ENCODE measurements at places on chromosomes 16 and 17.

- no peak for DNase-seq
These were observed 14.8 kb upstream of the ZFP90 start for GRCh38 chr16:68524069-68524820.

DNA sequence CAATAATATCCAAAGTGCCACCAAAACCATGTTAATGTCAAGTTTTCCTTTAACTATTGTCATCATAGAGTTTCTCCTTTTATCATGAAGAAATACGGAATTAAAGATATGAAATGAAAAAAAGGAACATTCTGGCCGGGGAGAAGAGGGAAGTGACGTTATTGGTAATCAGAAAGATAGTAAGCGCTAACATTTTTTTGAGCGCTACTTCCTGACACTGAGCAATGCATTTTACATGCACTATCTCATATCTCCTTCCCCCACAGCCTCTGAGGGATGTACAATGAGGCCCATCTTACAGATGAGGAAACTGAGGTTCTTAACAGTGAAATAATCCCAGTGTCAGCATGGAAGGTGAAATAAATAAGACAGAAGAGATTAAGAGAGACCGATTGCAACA lies 410.9 kb downstream of the SOX9 start:
- DNase-seq, result no peak

DNA sequence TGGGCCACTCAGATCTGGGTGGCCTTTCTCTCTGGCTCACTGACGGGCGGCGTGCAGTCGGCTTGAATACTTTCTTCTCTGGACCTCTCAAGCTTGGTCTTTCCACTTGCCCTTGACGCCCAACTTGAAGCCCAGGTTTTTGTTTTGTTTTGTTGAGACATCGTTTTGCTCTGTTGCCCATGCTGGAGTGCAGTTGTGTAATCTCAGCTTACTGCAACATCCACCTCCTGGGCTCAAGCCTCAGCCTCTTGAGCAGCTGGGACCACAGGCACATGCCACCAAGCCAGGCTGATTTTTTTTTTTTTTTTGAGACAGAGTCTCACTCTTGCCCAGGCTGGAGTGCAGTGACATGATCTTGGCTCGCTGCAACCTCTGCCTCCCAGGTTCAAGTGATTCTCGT lies 22.7 kb upstream of the KIF19 start:
- no peak for DNase-seq

DNA sequence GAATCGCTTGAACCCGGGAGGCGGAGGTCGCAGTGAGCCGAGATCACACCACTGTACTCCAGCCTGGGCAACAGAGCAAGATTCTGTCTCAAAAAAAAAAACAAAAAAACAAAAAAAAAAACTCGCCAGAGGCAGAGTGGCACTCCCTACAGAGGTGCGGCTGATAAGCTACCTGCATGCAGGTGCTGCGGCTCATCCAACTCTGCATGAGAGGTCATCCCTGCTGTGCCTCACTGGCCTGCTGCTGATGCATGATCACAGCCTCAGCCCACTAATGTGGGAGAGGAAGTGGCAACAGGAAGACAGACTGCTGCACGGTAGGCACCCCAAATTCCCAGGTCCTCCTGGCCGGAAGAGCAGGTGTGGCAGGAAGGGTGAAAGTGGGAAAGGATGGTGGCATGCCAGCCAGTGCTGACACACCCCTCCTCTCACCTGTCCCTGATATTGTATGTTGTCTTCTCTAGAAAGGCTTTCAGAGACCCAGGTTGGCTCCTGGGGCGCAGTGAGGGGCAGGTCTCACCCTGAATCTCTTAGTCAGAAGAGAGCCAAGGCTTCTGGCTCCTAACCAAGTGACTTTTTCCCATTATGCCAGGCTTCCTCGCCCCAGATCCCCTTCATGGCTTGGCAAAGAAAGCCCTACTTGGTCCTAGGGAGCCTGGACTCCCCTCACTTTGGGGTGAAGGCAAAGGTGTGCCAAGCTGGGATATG lies 11.8 kb downstream of the NXPH3 start:
- DNase-seq, result no peak

- DNase-seq, result no peak
These were observed 3.5 kb downstream of the UBE2I start for GRCh38 chr16:1312903-1313302.

DNA sequence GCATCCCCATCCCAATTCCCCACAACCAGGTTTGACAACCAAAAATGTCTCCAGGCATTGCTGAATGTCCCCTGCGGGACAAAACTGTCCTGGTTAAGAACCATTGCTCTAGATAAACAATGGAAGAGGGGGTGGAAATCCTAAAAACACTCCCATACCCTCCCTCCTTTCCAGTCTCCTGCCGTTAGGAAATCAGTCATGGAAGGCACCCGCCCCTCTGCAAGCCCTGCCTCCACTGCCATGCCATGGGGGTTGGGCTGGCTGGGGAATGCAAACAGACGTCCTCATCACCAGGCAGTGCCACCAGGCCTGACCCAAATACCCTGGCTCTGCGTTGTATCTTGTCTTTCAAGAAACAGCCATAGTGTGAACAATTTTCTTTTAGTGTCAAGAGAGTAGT lies 57.5 kb downstream of the CYTH1 start:
- DNase-seq, result no peak

GRCh38 chr16:86581458-86581857 lies 3.1 kb downstream of the FOXL1 start:
- DNase-seq, result no peak

DNA sequence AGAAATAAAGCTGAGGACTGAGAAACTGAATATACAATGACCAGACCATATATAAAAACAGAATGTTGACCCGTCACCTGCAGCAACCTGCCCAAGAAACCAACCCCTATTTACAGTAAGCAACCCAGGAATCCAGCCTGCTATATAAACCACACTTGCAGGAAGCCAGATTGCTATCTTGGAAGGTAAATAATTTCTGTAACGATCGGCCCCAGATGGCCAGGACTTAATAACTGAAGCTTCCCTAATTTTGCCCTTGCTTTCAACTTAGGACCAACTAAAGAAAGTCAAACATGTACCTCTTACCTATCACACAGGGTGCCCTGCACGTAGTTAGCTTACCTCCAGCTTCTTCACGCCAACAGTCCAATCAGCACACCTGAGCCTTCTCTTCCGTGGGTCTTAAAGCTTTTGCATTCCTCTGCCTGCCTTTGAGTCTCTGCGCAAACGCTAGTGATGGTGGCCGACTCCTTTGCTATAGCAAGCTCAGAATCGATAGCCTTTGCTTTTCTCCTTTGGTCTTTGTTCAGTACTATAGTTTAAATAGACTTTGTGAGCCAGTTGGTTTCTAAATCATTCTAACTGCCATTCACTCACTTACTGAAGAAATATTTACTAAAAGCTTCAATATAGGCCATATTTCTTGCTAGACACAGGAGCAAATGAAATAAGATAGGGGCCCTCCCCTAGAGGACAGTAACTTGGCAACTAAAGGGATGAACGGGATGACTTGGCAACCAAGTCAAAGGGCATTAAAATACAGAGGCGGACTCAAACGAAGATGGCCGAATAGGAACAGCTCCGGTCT lies 31.3 kb downstream of the MPHOSPH6 start:
- no peak for DNase-seq

- DNase-seq, result no peak
These were observed 59.6 kb downstream of the YPEL2 start for GRCh38 chr17:59391021-59391420.

GRCh38 chr17:222172-222571 lies 40.7 kb upstream of the DOC2B start:
- no peak for DNase-seq

DNA sequence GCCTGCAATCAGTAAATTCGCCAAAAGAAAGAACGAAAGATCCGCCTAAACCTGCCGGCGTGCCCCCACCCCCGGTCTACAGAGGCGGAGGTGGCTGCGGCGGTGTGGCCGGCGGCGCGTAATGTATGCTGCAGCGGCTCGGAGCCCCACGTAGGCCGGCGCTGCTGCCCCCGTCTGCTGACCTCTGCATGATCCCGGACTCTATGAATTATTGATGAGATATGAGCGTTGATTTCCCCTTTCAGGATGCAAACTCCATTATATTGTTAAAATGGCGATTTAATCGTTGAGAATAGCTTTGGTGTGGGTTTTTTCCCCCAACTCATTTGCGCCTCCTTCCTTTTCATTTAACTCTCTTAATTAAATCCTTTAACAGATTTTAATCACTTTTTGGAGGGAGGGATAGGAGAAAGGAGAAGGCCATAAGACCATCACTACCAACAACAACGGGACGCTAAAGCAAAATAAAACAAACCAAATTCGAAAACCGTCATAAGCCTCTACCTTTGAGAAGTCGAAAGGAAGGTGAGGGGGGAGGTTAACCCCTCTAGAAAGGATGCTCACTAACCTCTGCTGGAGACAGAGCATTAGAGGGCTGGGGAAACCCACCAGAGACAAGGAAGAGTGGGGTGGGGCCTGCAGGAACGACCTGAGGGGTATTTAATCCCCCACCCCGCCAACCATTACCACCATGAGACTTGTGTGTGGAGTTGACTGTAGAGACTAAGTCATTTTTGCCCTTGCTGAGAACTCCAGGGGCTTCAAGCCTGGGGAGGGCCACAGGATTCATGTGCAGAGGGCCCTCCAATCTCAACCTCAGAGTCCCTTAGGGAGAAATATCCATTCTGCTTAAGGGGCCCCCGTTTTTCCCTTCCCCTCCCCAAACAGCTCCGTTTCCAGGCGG lies 3.4 kb downstream of the HOXB3 start:
- no peak for DNase-seq

DNA sequence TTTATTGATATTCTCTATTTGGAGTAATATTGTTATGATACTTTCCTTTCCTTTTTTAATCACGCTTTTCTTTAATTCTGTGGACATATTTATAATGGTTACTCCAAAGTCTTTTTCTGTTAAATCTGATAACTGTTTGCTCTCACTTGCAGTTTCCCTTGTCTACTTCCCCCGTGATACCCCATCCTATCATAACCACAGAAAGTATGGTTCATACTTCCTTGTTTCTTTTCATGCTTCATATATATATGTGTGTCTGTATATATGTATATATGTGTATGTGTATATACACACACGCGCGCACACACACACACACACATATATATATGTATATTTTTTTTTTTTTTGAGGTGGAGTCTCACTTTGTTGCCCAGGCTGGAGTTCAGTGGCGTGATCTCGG lies 23.5 kb downstream of the SPECC1 start:
- no peak for DNase-seq

DNA sequence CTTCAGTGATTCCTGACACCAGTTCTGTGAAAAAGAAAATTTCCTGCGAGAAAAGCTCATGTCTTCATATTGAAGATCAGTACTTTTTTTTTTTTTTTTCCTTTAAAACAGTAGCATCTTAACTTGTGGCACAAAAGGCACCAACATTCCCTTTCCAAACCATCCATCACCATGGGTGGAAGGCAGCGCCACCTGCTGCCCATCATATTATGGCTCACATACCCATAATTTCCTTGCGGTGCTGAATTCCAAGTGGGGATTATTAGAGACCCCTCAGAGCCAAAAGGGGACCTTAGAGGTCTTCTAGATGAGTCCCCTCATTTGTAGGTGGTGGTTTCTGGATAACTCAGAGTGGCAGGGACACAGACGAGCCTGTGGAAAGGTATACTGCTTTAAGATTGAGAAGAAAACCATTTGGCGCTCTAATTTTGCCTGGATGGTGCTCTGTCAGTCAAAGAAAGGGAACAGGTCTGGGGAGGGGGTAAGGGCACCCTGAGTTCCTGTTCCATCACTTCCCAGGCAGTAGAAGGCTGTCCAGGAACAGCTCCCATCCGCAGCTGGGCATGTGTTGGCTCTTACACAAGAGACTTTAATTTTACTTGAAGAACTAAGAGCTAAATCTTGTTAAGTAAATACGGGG lies 7.9 kb upstream of the SOST start:
- peak; percentile 23 for DNase-seq

GRCh38 chr16:89020068-89020924 lies 43.3 kb upstream of the CBFA2T3 start:
- DNase-seq, result no peak

GRCh38 chr16:70577256-70577698 lies 53.7 kb downstream of the SF3B3 start:
- DNase-seq, result no peak

Measured in T follicular helper cell (primary cell).